Epithelial cell of esophagus (primary cell): ENCODE measurements at places on chromosomes 16 and 17.

DNA sequence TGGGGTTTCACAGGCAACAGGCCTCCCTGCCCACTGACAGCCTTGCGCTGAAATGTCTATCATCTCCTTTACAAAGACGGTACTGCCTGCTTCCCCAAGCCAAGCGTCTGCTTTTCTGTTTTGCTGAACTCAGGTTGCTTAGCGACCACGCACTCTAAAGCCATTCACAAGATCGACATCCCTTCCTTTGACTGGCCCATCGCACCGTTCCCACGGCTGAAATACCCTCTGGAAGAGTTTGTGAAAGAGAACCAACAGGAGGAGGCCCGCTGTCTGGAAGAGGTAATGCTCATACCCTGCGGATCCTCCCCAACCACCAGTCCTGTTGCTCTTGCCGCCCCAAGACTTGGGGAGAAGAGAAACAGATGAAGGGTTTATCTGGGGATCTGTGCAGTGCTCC is 28.7 kb downstream of the TMEM186 start:
- DNase-seq: no peak

DNA sequence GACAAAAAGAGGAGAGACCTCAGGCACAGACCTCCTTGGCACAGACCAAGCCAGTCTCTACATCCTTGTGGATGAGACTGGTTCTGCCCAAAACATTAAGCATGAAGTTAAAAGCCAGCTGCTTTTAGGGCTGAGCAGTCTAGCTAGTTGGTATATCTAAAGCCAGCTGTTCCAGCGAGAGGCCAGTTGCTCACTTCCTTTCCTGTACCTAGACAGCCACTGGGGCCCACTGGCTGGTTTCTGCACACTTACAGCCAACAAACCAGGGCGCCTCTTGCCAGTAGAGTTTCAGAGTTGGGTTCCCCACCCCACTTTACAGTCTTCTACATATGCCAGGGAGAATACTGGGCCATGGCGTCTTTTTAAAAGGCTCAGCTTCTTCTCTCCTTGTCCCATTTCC is 242.4 kb downstream of the ZFHX3 start:
- no peak for DNase-seq

DNA sequence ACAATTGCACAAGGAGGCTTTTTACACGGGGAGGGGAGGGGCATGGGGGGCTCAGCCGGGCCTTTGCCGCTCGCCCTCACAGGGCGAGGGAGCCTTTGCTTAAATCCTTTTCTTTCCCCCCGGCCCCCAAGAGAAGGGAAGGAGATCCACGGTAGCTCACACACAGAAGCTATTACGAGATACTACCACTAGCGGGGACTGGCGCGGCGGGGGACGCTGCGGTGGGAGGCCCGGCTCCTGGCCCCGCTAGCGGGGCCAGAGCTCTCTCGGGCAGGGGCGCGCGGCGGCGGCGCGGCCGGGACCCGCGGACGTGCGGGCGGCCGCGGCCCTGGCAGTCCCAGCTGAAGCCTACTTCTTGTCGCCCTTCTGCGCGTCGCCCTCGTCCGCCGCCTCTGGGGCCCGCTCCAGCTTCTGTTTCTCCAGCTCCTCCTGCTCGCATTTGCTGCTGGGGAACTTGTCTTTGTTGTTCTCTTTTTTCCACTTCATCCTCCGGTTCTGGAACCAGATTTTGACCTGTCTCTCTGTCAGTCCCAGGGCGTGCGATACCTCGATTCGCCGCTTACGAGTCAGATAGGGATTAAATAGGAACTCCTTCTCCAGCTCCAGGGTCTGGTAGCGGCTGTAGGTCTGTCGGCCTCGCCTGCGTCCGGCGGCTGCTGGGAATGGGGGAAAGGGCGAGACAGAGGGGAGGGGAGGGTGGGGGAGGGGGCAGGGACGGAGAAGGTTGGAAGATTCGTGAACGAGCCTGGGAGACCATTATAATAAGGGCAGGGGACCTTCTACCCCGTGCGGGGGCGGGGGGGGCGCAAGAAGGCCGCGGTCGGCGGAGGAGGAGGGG is 2.0 kb downstream of the HOXB8 start:
- peak; percentile 22 for DNase-seq

DNA sequence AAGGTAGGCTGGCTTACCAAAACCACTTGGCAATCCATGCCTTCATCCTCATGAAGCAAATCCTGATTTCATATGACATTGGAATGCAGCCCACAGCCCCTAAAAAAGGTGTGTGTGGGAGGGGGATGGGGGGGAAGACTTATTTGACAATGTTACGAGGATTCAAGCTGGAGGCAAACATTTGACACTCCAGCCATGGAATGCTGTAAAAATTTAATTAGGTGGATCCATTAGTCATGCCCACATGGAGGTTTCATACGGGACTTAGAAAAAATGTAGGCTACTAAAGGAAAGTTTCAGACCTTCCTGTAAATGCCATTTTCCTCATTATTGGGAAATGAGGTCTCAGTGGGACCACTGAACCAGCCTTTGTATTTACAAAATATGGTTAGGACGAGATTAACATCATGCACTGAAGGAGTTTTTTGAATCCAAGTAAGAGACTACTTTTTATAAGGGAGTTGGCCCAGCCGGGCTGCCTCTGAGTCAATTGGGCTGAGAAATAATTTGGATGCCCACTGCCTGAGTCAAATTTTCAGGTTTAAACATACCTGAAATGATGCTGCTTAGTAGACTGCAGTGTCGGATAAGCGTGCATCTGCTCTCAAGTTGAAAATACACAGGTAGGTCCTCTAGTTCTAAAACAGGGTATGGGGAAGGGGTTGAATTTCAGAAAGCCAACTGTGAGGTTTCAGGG is 44.6 kb upstream of the MAF start:
- DNase-seq: peak; percentile 77

- peak; percentile 93 for DNase-seq
These were observed 29.7 kb downstream of the RAI1 start for GRCh38 chr17:17710728-17711541.

GRCh38 chr17:17454276-17454675 is 22.5 kb upstream of the MED9 start:
- DNase-seq: no peak

DNA sequence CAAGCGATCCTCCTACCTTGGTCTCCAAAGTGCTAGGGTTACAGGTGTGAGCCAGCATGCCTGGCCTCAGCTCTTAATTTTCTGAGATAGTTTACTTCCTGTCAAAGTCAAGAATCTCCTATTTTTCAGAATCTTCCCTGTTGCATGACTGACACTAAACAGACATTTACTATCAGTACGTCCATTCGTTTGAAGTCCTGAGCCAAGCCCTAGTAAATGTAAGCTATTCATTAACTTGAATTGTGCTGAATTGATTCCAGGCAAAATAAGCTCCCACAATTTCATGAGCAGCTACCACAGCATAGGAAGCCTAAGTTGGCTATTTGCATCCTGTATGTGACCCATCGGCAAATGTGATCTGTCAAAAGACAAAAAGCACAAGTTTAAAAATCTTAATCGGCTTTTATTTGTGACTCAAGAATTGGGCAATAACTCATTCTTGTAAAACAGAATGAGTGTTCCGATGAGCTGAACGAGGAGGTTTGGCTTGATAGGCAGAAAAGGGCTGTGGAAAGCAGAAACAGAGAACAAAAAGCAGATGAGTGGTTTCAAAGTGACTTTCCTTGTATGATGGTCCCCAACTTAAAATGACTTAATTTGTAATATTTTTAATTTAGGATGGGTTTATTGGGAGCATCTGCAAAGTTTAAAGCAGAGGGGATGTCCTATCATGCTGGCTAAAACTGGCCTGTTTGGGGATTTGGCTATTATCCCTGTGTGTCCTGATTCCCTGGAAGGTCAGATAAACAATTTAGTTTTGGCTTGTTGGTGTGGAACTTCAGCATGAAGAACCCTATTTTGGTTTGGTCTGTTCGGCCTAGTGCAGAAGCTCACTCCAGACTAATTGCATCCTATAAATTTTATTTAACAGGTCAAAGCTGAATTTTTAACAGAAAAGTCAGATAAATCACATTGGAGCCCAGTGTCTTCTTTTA is 14.2 kb downstream of the RNF112 start:
- DNase-seq: no peak
